ENCODE measurements at places on chromosomes 1 and 21. TPM values are rescaled to one million over a fixed set of nuclear protein-coding genes. Genes with fewer than 3 reads are reported as not detected.

DNA sequence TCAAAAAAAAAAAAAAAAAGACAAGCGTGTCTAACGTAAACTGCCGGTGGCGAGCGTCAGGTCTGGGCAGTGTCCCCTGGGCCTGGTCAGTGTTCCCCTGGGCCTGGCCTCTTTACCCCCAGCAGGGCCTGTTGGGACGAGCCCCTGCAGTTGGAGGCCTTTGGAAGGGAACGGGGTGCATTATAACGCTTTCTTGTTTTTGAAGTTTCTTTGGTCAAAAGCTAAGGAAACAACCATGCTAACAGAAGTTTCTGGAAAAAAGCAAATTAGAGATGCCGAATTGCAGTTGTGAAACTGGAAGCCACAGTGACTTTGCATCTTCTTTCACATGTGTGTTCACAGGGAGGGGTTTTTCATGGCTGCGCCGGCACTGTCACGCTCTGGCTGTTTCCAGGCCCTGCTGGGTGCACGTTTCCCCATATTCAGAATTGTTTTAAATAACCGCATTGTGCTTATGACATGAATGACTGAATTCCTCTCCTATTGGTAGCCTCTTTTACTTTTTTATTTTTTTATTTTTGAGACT is 16.0 kb downstream of the RRP1 start:
- DNase-seq = no peak

DNA sequence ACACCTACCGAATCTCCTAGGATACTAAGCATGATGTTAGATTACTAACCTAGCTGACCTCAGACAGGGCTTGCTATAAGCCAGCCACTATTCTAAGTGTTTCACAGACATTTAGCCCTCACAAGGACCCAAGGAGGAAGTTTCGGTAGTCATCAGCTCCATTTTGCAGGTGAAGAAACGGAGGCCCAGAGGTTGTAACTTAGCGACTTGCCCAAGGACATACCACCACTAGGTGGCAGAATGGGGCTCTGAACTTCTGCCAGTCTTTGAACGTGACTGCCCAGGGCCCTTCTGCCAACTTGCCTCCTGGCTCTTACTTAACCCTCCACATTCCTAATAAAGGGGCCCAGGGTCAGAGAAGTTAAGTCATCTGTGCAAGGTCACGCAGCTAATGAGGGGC is 283.5 kb downstream of the C1orf94 start:
- peak; percentile 2 for DNase-seq

- DNase-seq = no peak
Observed at GRCh38 chr1:15453734-15454133, 2.8 kb upstream of the CELA2A start.

DNA sequence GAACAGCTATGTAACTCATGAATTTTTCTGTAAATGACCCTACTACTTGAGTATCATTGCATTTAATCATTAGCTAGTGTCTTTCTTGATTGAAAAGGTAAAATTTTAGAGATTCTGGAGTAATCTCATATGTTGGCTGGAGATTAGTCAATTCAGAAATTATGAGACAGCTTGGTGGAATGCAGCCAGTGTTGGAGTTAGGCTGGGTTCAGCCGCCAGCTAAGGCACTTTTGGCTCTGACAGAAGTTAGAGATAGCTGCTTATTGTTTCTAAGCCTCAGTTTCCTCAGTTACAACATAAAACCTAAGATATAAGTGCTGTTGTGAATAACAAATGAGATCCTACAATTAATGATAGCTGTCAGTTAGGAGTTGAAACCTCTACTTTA is 49.4 kb downstream of the TBCE start:
- no peak for DNase-seq

- no peak for DNase-seq
Observed at GRCh38 chr1:25747046-25747719, 52.8 kb upstream of the SELENON start.

DNA sequence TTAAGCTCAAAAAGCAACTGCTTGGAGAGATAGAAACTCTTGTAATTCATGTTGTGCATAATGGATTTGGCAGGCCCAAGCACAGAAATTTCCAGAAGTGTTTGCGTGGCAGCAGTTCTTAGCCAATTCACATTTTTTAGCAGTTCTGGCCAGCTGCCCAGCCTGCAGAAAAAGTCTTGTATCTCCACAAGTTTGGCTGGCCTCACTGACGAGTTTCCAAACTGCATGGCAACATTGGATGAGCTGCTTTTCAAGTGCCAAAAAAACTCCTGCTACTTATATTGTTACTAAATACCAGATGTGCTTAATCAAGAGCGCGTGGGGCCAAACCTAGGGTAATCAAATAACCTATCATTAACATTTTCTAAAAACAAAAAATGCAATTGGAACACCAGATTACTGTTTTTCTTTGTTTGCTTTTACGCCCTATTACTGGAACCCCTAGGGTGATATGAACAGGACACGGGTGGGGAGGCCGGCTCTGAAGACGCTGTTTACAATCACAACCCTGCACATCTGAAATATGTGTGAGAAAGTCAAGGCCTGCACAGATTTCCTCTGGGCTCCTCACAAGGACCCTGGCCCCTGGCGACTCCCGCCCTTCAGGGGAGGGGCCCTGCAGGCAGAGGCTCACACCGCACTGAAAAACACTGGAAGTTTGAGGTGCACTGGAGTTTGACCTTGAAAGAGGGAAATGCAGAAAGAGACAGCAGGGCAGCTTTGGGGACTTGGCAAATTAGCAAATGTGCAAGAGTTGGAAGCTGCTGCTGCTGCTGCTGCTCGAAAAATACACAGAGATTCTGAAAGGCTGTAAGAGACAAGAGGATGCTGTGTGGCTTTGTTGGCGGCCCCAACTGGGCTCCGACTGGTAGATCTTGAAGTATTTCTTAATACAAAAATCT is 55.2 kb upstream of the TARBP1 start:
- DNase-seq = no peak

DNA sequence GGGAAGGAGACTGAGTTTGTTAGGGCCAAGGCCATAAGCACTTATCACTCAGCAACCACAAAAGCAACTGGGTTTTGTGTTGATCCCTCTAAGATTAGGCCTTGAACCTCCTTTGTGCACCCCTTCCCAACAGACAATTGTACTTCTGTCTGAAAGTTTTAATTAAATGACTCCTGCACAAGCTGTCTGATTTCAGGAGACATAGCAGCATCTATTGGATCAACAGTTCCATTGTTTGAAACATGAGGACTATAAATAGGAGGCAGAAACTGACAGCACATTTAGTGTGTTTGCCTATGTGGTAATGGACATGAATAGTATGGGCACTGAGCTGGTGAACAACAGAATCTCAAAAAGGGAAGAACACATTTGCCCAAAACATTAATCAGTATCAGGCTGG is 167.3 kb upstream of the KCNJ6 start:
- DNase-seq = no peak

GRCh38 chr21:39452970-39453342 is 1.2 kb downstream of the SH3BGR start:
- no peak for DNase-seq

DNA sequence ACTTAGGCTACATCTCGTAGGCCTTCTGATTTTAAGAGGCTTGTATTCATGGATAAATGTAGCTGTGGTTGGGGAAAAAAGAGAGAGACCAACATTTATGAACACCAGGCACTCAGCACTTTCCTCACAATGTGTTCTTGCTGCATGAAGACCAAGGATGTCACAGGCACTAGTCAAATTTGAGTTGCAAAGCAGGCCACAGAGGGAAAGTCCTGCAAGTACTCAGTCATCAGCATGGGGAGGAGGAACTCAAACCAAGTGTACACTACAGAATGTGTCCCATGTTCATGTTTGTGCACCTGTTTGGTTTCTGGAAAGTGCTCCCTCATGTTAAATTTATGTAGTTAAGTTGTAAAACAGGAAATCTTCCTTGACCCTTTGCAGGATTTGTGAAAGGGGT is 8.7 kb upstream of the MAP3K7CL start:
- DNase-seq = no peak

- no peak for DNase-seq
Observed at GRCh38 chr1:245683676-245684075, 528.9 kb downstream of the KIF26B start.

DNA sequence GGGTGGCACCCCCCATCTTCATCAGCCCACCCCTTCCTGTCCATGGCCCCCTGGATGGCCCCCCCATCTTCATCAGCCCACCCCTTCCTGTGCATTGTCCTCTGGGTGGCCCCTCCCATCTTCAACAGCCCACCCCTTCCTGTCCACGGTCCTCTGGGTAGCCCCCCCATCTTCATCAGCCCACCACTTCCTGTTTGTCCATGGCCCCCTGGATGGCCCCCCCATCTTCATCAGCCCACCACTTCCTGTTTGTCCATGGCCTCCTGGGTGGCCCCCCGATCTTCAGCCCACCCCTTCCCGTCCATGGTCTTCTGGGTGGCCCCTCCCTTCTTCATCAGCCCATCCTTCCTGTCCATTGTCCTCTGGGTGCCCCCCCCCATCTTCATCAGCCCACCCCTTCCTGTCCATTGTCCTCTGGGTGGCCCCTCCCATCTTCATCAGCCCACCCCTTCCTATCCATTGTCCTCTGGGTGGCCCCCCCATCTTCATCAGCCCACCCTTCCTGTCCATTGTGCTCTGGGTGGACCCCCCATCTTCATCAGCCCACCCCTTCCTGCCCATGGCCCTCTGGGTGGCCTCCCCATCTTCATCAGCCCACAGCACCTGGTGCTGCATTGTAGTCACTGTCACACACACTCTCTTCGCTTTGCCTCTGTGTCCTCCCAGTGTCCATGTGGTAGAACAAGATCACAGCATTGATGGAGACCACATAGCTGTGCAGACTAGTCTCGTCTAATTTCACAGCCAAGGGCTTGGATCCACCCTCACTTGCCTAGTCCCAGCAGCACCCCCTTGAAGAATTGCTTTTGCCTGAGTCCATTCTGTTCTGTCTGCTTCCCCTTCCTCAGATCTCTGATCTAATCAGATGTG is 95.9 kb downstream of the PCBP3 start:
- DNase-seq = no peak

GRCh38 chr1:62613325-62613727 is 16.0 kb downstream of the ANGPTL3 start:
- no peak for DNase-seq

GRCh38 chr1:70509996-70510876 is 99.2 kb downstream of the CTH start:
- no peak for DNase-seq

- DNase-seq = no peak
Observed at GRCh38 chr1:58045094-58045705, 501.3 kb downstream of the OMA1 start.

- DNase-seq = no peak
Observed at GRCh38 chr1:8976896-8977450, 31.3 kb downstream of the CA6 start.

DNA sequence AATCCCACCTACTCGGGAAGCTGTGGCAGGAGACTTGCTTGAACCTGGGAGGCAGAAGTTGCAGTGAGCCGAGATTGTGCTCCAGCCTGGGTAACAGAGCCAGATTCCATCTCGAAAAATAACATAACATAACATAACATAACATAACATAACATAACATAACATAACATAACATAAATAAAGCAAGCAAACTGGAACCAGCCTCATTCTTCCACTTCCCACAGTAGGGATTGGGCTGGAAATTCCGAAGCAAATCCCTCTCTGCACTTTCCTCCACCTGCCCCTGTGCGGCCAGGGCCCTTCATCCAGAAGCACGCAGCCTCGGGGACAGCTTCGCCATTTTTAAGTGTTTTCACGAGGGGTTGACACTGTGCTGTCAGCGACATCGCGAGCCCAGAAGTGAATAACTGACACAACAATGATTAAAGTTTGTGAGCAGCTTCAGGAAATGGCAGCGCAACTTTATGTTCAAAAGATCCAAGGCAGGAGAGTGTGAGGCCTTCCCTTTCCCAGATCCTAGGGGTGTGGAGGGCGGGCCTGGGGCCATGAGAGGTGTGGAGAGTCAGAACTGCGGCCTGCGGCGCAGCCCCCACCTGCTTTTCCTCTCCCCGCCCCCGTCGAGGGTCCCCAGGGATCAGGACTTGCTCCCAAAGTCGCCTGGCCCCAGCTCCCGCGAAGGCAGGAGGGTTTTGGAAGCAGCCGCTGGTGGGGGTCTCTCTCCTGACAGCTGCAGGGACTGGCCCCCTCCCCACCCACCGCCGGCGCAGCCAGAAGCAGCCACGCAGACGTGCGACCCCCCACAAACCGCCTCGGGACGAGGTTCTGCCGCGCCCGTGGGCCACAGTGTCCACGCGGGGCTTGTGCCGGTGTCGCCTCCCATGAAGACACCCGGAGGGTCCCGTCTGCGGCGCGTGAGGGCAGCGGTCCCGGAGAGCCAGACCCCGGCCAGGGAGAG is 651 bp upstream of the GABRD start:
- no peak for DNase-seq

- DNase-seq = no peak
Observed at GRCh38 chr1:93016171-93016570, 54.9 kb upstream of the DIPK1A start.

- DNase-seq = no peak
Observed at GRCh38 chr1:220950576-220950975, 71.3 kb downstream of the HLX start.

GRCh38 chr1:30969903-30970302 is 61.3 kb upstream of the SDC3 start:
- DNase-seq = no peak

- DNase-seq = no peak
Observed at GRCh38 chr1:16721871-16722641, 18.3 kb upstream of the RNU1-4 start.

DNA sequence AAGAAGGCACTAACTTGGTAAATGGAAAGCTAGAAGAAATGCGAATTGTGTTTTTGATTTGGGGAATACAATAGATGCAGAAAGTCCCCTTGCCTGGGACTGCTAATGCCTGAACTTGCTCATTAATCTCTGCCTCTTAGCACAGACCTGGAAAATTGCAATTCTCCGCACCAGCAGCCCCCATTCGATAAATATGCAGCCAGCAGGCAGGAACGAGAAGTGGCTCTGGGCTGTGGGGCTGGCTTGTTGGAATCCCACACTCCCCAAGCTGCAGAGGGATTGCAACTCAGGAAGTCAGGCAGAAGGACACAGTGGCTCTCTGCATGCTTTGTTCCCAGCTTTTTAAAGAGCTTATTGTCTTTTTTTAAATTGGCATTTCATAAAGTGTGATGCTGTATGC is 51.3 kb downstream of the PCP4 start:
- no peak for DNase-seq

DNA sequence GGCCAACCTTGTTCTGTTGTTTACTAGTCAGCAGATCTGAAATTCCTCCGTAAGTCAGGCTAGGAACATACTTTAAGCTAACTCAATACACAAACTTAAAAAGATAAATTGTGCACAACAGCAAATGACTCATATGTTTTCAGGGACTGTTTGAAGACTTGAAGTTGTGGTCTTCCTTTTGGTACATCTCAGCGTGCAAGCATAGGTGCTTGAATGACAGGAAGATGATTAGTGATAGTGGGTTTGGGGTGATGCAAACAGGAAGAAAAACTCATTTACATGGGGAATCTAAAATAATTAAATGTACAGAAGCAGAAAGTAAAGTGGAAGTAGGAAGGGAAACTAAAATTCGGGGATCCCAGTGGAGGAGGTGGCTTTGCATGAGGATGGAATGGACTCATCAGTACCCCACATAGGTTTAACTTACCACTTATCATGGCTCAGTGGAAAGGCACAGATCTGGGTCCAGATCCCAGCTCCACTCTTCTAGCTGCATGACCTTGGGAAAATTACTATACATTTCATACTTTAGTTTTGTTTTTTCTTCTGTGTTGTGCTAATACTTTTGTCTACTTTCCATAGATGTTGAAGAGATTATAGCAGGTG is 122.3 kb downstream of the XCL2 start:
- DNase-seq = no peak

ACAP3 gene
- 55.1 TPM for total RNA-seq

AMPD1 gene
- total RNA-seq = not detected

KRTAP21-2 gene
- not detected for total RNA-seq

ITLN1 gene
- not detected for total RNA-seq

HUNK gene
- 0.29 TPM for total RNA-seq

RGS7 gene
- not detected for total RNA-seq

COL8A2 gene
- total RNA-seq = 0.08 TPM

LCE3E gene
- not detected for total RNA-seq

PGLYRP4 gene
- total RNA-seq = not detected

FAM72A gene
- total RNA-seq = 32.3 TPM

Measured in activated T-helper 1 cell treated with anti-CD3 and anti-CD28 coated beads, Interleukin-12 subunit alpha, Interleukin-12 subunit beta, Interleukin-2, Interleukin-4 antibody, amounts not matched to agents 30 ng/mL and 10 ng/mL and 1 ng/mL, durations not matched to agents 14 hours and 24 hours and 36 hours (primary cell).